Daoy (cell line): ENCODE measurements at places on chromosomes 16 and 17. TPM values are rescaled to one million over a fixed set of nuclear protein-coding genes. Genes with fewer than 3 reads are reported as not detected.

The KRT23 gene
- total RNA-seq = not detected in 2 replicates

The LRRC36 gene
- total RNA-seq = 0.36 TPM in 1 of 2 replicates, not detected in the other

DNA sequence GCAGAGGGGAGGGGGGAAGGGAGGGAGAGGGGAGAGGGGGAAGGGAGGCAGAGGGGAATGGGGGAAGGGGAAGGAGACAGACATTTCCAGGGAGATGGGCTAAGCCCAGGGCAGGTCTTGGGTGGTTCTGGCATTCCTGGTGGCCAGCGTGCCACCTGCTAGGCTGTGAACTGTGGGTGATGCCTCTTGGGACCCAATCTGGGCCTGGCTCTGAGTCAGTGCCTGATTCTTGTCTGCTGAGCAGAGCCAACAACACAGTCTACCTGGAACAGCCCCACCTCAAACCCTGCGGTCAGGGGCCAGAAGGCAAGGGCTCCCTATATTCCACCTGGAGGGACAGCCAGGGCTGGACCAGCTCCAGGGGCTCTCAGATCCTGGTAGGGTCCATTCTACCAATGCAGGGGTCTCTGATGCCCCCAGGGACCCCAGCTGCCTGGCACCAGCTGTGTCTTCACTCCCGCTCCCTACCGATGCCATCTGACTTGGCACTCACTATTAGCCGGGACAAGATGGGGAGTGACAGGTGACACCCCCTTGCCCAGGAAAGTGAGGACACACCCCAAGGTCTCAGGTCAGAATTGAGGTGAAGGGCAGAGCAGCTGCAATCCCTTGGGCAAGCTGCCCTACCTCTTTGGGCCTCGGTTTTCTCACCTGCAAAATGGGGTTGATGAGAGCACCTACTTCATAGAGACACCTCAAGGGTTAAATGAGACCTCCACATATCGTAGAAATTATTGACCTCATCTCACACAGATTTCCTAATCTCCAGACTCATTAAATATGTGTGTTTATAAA is 87.2 kb downstream of the LITAF start:
- DNase-seq = no peak

- DNase-seq = no peak
Measured at GRCh38 chr17:68777856-68778694, 176.9 kb upstream of the FAM20A start.

GRCh38 chr16:2860826-2861567 is 3.0 kb upstream of the PRSS22 start:
- DNase-seq = peak; percentile 22

- DNase-seq = no peak
Measured at GRCh38 chr16:59698346-59699020, 964.4 kb upstream of the GOT2 start.

DNA sequence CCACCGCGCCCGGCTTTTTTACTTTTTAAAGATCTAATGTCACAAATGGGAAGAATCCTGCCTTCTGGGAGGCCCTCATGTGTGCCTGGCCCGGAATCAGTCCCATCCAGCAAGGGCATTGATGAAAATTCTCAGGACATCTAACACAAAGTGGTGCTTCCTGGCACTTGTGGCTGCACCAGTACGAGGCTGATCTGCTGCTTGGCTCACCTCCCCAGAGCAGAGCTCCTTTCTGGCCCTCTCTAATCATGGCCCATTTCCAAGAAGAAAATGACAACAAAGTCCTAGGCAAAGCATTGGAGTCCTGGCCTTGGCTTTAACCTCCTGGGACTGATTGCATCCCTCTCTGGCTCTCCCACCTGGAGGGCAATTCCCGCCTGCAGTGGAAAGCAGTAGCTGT is 50.7 kb upstream of the SIAH1 start:
- DNase-seq = no peak

DNA sequence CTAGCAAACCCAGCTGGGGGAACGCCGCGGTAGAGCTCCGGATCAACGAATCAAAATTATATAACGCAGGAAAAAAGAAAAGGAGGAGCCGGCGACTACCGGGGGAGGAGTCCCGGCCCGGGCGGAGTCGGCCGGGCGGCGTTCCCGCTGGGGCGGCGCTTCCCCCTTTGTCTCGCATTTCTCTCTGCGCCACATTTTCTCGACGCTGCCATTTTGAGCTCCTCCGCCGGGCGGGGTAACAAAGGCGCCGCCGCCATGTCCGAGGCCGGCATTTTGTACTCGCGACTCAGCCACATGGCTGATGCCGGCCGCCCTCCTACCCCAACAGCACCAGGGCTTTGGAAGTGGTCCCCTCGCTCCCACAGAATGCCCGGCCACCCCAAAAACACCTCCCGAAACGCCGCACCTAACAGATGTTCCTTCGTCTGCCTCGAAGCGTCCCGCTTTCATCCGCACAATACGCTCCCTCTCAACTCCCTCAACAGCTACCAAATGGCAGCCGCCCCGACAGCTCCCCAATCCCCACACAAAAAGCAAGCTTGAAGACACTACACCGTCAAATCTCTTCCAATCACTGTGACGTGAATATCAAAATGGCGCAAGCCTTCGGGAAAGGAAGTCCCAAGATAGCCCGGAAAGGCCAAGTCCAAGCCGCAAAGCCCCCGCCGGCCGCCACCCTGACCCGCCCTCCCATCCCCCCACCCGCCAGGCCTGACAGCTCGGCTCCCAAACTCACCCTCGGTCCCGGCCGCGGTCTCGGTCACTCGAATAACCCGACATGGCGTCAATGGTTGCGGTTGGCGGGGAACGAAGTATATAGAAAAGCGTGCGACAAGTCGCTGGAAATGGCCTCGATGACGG is 519 bp downstream of the DDX5 start:
- peak; percentile 84 for DNase-seq

- DNase-seq = peak; percentile 29
Measured at GRCh38 chr17:71342737-71343136, 778.1 kb upstream of the SOX9 start.

DNA sequence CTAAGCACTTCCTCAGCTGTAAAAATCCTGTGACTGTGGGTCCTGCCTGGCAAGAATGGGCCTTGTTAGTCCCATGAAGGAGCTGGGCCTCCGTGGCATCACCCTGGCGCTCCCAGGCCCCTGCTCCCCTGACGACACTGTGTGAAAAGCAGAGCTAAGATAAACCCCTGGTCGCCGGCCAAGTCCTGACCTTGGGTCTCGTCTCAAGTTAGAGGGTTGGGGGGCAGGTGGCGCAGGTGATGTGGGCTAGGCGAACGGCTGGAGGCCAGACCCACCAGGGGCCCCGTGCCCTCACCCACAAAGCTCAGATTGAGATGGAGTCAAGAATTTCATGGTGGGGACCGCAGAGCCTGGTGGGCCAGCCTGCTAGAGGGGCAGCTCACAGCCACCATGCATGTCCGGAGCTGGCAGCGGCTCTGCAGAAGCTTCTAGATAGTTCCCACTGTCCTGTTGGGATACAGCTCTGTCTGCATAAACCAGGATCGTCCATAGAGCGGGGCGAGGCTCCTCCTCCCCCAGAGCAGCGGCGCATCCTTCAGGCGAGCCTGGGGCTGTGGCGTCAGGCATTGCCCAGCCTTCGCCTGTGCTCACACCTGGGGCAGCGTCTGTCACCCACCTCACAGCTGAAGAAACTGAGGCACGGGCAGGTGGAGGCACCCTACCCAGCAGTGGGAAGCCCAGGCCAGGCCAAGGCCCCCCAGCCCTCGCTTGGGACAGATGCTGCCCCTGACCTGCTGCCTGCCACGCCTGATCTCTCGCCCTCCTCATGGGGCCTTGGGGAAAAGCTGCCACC is 12.0 kb downstream of the CYBC1 start:
- DNase-seq = no peak

DNA sequence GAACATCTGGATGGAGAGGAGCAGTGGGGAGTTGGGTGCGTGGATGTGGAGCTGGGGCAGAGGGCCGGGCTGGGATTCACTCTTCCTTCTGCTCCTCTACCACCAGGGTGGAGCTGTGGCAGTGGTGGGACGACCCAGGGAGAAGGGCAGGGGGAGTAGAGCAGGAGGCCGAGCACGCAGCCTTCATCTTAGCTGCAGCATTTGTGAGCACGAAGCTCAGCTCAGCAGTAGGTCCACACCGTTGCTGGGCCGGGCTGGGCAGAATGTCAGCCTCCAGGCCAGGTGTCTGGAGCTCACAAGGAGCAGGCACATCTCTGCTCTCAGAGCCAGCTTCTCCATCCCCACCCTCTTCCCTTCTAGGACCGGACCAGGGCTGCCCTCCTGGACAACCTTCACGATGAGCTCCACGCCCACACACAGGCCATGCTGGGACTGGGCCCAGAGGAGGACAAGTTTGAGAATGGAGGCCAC is 55.7 kb downstream of the OR1D5 start:
- DNase-seq = no peak

- DNase-seq = no peak
Measured at GRCh38 chr17:83123896-83124801, 44.7 kb downstream of the METRNL start.

DNA sequence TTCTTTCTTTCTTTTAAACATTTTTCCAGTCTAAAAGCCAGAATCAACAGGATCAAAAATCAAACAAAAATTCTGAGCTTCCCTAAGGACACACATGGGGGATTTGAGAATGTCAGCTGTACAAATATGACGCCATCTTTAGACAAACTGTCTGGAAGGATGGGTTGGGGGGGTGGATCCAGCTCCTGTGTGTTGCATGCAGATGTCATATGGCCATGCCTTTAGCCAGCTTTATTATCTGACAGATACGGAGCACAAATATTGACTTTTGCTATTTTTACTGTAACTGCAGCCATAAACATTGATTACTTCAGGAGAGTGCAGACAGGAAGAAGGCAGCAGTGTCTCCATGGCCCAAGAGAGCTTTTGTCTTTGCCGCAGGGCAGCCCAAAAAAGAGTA is 279.4 kb upstream of the ELAC2 start:
- no peak for DNase-seq

DNA sequence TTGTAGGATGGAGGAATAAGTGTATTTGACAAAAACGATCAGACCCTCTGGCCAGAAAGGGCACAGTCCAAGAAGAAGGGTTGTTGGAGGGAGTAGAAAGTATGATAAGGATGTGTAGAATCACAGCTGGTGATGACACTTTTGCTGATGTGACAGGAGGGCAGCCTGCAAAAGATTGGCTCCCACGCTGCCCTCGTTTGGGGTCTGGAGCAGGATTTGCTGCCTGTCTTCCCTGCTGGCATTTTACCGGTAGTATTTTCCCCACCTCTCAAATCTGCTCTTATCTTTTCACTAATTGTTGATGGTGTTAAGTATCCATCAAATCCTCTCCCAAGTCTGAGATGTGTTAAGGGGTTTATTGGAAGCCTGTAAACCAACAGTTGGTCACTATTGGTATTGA is 208.8 kb downstream of the CCDC182 start:
- DNase-seq = no peak

GRCh38 chr17:27475981-27476895 is 20.0 kb downstream of the KSR1 start:
- peak; percentile 55 for DNase-seq
